ENCODE measurements at places on chromosomes 6 and 20.

GRCh38 chr6:148793721-148794120 is 46.9 kb downstream of the UST start:
- no peak for DNase-seq

- DNase-seq: no peak
Observed at GRCh38 chr6:4167123-4167522, 31.7 kb upstream of the ECI2 start.

GRCh38 chr6:28683945-28684538 is 158.4 kb downstream of the GPX5 start:
- DNase-seq: no peak

GRCh38 chr6:8079126-8079525 is 14.9 kb upstream of the BLOC1S5 start:
- no peak for DNase-seq

GRCh38 chr20:63059684-63060056 is 52.9 kb upstream of the BHLHE23 start:
- peak; percentile 71 for DNase-seq

GRCh38 chr20:39946931-39947330 is 742.1 kb downstream of the MAFB start:
- no peak for DNase-seq

DNA sequence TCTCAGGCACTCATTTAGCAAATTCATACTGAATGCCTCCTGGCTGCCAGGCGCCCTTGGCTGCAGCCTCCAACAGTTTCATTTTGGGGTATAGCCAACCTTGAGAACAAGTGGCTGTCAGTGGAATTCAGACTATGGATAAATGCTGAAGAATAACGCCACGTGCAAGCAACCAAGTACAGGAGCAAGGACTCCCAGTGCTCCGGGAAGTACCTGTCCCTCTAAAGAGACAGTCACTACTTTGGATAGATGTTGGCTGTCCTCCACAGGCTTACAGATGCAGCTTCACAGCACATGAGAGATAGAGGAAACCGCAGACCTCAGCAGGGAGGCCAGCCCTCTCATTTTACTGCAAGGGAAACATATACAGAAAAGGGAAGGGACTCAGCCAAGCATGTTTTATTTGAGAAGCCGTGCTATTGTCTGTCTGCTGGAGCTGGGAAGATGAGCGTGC is 658.2 kb downstream of the PTPRT start:
- DNase-seq: no peak

- no peak for DNase-seq
Observed at GRCh38 chr20:35404614-35405259, 7.0 kb downstream of the UQCC1 start.

- no peak for DNase-seq
Observed at GRCh38 chr6:56250266-56250665, 2.9 kb upstream of the COL21A1 start.

- peak; percentile 71 for DNase-seq
Observed at GRCh38 chr20:53187392-53188068, 215.4 kb downstream of the TSHZ2 start.

GRCh38 chr20:32780749-32781655 is 18.8 kb downstream of the DNMT3B start:
- DNase-seq: no peak

GRCh38 chr6:47587493-47587892 is 109.9 kb downstream of the CD2AP start:
- no peak for DNase-seq

DNA sequence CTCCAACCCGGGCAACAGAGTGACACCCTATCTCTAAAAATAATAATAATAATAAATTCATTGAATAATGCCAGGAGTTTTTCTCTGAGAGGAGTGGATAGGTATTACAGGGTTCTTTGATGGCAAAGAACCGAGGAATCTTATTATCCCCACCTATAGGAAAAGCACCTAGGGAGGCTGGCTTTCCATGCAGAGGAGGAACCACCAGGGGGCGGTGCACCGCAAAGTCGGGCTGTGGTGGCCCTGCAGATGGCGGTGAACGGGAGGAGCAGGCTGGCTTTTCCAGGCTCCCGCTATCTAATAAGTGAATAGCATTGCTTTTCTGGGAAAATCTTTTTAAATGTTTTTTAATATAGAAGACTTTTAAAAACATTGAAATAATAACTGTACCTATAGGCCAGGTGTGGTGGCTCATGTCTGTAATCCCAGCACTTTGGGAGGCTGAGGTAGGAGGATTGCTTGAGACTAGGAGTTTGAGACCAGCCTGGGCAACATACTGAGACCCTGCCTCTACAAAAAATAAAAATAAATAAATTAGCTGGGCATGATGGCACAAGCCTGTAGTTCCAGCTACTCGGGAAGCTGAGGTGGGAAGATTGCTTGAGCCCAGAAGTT is 864.2 kb downstream of the KIF16B start:
- DNase-seq: no peak

DNA sequence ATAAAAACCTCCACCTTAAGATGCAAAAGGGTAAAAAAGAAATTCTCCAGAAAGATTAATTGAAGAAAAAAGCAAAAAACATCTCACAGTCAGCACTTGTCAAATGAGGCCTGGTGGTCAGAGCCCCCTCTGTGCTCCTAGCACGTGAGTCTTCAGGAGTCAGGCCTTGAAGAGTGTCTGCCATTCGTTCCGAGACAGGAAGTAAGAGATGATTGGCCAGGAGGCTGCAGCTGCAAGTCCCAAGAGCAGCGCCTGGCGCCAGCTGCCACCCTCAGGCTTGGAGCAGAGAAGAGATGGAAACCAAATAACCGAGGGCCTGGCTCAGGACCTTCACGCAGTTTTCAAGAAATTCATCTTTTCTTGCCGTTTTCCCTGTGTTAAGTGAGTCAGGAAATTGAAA is 65.0 kb downstream of the FAM120B start:
- no peak for DNase-seq

GRCh38 chr6:138219398-138219797 is 1.1 kb upstream of the PBOV1 start:
- no peak for DNase-seq

GRCh38 chr20:603116-603640 is 6.9 kb downstream of the TCF15 start:
- peak; percentile 22 for DNase-seq

DNA sequence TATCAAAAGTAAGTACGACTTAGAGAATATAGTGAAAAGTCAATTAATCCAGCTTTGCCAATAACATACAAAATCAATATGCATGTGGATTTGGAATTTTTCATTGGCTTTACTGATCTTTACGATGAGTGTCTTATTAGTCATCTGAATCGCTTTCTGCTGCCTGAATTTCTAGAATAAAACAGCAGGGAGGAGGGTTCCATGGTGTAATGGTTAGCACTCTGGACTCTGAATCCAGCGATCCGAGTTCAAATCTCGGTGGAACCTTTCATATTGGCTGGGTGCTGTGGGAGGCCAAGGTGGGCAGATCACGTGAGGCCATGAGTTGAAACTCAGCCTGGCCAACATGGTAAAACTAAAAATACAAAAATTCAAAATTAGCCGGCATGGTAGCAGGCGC is 448.8 kb downstream of the RNF144B start:
- DNase-seq: no peak

DNA sequence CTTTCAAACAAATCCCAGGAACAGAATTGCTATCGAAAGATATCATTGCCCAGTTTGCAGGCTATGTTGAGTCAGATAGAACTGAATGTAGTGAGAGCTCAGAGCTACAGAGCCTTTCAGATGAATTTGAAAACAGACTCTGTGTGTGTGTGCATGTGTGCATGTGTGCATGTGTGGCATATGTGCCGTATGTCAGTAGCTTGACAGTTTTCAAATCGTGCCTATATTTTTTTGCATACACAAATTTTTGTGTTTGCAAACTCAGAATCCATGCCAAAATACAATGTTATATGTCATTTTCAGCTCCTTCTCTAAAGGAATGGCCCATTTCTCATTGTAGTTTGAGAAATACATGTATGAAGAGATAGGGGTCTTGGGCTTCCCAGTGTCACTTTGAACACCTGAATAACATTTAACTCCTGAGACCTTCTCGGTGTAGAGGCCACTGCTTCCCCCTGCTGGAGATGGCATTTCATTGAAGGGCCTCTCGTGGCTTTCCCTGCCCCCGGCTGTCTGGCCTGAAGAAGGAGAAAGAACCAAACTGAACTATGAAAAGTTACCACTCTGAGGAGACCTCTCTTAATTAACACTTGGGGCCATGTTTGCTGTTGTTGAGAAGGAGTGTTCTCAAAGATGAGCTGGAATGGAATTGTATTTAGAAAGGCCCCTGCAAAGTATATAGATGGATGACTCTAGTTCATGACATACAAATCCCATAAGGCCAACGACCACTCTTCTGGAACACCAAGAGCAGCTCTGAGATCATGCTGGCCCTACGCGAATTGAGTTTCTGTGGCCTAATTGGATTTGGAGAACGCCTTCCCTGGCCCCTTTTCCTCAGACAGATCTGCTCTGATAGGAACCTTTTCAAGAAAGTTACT is 58.7 kb downstream of the VAPB start:
- peak; percentile 33 for DNase-seq

DNA sequence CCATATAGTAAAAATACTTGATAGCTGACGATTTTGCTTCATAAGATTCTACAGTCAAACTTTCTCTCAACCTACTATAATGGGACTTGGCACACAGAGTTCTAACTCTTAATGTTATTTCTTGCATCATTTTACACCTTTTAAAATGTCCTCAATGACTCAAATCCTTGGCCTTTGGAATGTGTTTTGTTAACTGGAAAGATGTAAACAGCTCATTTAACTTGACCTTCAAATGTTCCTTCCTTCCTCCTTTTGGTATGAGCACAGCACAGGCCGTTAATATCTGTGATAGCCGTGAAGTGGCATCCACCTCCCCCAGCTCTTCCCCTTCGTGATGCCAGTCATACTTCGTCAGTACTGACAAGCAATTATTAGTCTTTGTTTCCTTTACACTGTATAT is 972.0 kb upstream of the CITED2 start:
- DNase-seq: no peak

All from left lung (tissue), 14 donors.